CD4-positive, alpha-beta T cell treated with Interleukin-6 for 4 hours (primary cell): ENCODE measurements at places on chromosomes 16 and 17.
A peak's percentile ranks its signal among the peaks of the same experiment; 100 is the strongest.

GRCh38 chr16:85390511-85391174 lies 222.5 kb upstream of the GSE1 start:
- no peak for DNase-seq

DNA sequence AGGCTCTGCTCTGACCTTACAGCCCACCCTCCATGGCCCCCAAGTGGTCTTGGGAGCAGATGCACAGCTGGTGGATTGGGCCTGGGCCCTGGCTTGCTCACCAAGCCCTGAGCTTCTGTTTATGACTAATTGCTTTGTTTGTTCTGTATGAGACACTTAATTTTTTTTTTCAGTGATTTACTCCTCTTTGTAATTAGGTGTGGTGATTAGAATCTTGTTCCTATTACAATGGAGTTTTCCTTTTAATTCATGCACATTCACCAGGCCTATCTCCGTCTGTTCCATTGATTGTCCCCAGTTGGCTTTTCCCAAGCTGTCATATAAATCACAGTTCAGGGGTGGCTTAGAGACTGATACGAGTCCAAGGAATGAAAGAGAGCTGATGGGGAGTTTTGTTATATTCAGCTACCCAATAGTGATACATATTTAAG lies 242.3 kb downstream of the CCDC182 start:
- DNase-seq, result no peak

DNA sequence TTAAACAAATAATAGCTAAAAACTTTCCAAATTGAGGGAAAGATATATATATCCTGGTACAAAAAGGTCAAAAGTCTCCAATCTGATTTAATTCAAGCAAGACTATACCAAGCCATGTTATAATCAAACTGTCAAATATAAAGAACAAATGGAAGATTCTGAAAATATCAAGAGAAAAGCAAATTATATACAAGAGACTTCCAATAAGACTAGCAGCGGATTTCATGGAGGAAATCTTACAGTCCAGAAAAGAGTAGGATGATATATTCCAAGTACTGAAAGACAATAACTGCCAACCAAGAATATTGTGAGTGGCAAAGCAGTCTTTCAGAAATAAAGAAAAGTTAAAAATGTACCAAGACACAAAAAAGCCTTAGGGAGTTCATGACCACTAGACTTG lies 102.2 kb downstream of the CEP112 start:
- no peak for DNase-seq

- DNase-seq, result no peak
Observed at GRCh38 chr17:41008811-41009210, at the start of gene KRTAP3-1. Gene KRTAP3-1, minus strand, starts transcription at chr17:41009128. Its CDS starts 54 bp downstream, at chr17:41009074.

- no peak for DNase-seq
Observed at GRCh38 chr17:33858121-33858520, 397.0 kb upstream of the CCL2 start.

GRCh38 chr17:42171831-42172230 lies 9.1 kb downstream of the KCNH4 start:
- DNase-seq, result no peak

DNA sequence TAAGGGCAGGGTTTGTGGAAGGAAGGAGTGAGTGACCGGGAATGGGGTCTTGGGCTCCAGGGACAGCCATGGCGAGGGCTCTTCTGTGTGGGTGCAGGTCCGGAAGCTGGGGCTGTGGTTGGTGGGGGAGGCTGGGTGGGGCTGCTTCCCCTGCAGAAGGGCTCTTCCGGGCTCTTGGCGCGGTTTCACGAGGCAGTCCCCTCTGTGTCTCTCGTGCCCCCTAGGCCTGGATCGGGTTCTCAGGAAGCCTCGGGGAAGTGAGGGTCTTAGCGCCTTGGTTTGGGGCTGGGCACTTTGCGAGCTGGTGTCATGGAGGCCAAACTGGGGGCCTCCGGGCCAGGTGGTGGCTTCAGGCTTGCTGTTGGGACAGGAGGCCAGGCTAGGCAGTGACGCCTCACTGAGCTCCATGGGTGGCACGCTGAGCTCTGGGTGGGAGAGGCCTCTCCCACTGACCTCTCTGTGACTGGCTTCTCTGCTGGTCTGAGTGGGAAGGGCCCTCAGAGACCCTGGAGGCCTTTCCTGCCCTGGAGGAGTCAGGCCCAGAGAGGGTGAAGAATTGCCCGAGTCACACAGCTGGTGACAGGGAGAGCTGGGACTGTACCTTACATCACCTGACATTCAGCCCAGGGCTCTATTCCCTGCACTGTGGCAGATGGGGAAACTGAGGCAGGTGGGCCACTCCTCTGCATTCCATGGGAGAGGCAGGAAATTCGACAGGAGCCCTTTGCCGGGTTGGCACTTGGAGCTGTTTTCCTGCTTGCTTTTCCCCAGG lies 8.2 kb downstream of the ADCY7 start:
- DNase-seq, result peak; percentile 81

GRCh38 chr16:62638324-62638911 lies 602.2 kb upstream of the CDH8 start:
- no peak for DNase-seq

DNA sequence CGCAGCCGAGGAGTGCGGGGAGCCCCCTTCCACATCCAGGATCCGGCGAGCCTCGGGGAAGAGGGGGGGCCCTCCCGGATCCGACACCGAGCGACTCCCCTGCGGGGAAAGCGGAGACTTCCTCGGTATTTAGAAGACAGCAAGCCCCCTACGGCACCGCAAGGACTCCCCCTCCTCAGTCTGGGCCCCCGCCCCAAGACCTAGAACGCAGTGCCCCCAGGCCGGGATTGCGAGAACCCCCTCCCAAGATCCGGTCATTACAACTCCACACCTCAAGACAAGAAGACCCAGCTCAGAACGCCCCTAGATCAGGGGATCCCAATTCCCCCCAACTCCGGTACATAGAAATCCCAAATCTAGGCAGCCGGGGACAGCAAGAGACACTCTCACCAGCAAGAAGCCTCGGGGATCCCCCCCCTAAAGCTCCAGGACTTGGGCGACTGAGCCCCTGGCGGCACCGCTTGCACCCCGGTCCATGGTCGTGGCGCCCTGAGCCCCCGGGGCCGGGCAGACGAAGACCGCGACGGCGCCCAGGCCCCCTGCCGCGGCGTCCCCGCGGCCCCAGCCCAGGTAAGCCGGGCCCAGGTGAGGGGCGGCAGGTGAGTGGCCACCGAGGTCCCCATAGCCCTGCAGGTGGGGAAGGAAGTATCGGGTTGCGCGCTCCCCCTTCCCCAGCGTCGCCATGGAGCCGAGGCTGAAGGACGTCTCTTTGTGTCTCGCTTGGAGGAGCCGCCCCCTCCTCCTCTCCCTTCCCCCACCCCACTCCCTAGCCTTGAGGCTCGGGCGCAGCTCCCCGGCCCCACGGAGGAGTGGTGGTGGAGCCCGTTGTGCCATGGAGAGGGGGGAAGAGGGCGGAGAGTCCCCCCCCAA lies 641 bp downstream of the SBK1 start:
- DNase-seq, result peak; percentile 60

- DNase-seq, result no peak
Observed at GRCh38 chr16:88310796-88311605, 71.8 kb upstream of the ZNF469 start.

- DNase-seq, result no peak
Observed at GRCh38 chr17:14355556-14355955, 54.7 kb downstream of the HS3ST3B1 start.

GRCh38 chr17:78823282-78824046 lies 17.1 kb downstream of the USP36 start:
- DNase-seq, result no peak

DNA sequence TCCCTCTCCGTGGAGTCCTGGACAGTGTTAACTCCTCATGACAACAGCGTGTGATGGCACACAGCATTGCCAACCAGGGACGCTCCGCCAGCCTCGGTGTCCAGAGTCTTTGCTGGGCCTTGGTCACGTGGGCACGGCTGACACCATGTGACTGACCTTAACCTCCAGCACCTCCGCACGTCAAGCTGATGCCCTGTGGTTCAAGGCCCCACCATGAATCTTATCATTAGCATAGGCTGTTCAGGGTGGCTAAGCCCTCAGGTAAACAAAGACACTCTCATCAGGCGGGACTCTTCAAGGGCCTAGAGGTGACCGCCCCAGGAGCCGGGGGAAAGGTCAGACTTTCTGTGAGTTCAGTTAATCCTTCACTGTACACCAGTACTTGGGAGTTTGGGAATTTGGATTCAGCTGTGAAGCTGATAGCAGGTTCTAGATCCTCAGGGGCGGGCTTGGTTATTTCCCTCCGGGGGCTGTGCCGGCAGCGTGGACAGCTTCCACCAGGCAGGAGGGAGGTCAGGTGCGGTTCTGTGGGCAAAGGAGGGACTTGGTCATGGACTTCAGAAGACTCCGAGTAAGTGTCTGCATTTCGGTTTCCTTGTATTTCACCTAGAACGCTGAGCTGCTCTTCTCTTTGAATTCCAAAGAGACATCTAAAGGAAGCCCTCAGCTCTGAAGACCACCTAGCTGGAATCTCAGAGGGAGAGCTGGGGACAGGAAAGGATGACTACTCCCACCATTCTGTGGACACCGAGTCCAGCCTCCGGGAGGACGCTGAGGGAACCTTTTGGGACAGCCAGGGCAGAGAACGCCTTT lies 195.5 kb upstream of the CIBAR2 start:
- no peak for DNase-seq

DNA sequence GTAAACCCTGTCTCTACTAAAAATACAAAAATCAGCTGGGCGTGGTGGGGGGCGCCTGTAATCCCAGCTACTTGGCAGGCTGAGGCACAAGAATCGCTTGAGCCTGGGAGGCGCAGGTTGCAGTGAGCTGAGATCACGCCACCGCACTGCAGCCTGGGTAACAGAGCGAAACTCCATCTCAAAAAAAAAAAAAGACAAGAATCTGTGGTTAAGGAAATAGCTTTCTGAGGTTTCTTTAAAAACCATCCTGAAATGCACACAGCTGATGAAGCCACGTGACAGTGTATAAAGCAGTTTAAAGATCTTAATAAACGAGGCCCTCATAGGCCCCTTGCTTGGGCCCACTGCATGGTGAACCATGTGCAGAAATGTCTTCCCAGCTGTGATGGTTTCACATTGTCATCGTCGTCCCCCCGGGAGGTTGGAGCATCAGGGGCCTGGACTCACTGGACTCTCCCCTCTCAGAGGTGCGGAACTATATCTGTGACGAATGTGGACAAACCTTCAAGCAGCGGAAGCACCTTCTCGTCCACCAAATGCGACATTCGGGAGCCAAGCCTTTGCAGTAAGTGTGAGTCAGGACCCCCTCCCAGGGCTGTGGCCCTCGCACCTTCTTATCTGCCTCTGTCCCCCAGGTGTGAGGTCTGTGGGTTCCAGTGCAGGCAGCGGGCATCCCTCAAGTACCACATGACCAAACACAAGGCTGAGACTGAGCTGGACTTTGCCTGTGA lies 16.2 kb downstream of the ZNF276 start:
- DNase-seq, result peak; percentile 61

- DNase-seq, result peak; percentile 34
Observed at GRCh38 chr17:2710803-2711607, 559 bp downstream of the CLUH start.

GRCh38 chr17:6101706-6102105 lies 31.5 kb downstream of the WSCD1 start:
- no peak for DNase-seq

- DNase-seq, result no peak
Observed at GRCh38 chr16:49057391-49057790, 224.2 kb downstream of the CBLN1 start.

- no peak for DNase-seq
Observed at GRCh38 chr17:61250335-61250890, 149.2 kb upstream of the TBX2 start.

DNA sequence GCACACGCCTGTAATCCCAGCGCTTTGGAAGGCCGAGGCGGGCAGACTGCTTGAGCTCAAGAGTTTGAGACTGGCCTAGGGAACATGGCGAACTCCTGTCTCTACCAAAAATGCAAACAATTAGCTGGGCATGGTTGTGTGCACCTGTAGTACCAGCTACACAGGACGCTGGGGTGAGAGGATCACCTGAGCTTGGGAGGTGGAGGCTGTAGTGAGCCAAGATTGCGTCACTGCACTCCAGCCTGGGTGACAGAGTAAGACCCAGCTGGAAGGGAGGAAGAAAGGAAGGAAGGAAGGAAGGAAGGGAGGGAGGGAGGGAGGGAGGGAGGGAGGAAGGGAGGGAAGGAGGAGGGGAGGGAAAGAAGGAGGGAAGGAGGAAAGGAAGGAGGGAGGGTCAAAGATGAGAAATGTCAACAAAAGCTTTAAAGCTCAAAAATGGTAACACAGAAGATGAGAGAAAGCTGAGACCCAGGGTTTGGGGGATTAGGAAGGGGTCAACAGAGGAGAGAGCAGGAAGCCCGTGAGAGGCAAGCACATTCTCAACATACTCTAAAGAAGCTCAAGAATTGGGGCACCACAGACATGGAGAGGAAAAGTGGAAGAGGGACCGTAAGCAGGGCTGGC lies 5.0 kb upstream of the KRT19 start:
- DNase-seq, result no peak

- DNase-seq, result no peak
Observed at GRCh38 chr17:37761059-37761458, 16.2 kb upstream of the HNF1B start.

- DNase-seq, result no peak
Observed at GRCh38 chr16:31301708-31302400, 42.1 kb downstream of the ITGAM start.

GRCh38 chr17:28499364-28499664 lies 6.8 kb upstream of the FOXN1 start:
- no peak for DNase-seq
